ENCODE measurements at places on chromosomes 5 and 9.

DNA sequence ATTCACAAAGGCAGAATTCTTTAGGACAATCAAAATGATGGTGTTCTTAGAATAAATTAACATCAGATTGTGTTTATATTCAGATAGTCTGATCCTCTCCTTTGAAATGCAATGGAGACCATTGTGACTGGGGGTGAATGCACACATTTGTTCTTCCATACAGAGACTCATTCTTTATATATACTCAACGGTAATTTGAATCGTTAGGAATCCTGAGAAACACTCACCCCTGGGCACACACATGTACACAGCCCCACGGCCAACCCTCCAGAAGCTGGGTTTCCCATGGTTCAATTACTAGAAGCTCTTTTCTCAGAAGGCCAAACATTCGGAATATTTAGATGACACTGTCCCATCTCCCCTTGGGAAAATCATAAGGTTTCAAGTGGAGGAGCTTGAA is 57.5 kb upstream of the EPB41L4B start:
- no peak for DNase-seq

DNA sequence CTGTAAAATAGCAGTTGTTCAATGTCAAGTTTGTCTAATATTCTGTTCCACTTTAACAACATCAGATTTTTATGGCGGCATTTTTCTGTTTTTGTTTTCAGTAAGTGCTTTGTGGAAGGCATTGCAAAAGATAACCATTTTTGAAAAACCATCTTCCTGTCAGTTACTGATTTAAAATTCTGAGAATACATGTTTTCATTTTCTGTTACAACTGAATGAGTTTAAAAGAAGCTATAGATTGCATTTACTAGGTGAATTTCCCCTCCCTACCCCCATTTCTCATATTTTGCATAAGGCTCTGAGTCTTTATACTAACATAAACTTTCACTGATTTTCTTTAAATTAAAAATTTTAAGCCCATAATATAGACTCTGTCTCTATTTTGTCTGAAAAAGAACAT is 4.6 kb upstream of the ERAP2 start:
- no peak for DNase-seq

DNA sequence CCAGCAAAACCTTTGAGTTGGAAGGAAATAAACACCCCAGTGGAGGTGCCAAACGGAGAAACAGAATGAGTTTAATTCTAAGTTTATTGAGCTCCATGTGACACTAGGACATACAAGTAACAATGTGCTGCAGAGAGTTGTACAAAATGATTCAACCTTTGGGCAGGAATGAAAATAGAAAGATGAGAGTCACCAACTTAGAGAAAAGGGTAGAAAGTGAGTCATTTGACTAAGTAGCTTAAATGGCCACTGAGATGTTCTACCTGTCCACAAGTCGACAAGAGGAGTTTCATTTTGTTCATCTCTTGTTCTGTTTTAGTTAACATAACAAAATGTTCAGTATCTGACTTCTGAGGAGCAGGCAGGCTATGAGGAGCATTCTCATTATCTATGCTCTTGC is 284.7 kb downstream of the NR2F1-AS1 start:
- DNase-seq, result no peak

DNA sequence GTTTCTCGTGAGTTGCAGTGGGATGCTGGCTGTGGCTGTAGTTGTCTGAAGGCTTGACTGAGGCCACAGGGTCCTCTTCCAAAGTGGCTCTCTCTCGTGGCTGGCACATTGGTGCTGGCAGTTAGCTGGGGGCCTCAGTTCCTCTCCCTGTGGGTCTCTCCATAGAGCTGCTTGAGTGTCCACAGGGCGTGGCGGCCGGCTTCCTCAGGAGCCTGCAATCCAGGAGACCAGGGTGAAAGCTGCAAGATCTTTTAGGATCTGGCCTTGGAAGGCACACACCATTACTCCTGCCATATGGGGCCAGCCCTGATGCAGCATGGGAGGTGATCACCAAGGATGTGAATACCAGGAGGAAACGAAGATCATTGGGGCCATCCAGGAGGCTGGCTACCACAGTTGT is 41.1 kb downstream of the ANKRD33B start:
- no peak for DNase-seq

DNA sequence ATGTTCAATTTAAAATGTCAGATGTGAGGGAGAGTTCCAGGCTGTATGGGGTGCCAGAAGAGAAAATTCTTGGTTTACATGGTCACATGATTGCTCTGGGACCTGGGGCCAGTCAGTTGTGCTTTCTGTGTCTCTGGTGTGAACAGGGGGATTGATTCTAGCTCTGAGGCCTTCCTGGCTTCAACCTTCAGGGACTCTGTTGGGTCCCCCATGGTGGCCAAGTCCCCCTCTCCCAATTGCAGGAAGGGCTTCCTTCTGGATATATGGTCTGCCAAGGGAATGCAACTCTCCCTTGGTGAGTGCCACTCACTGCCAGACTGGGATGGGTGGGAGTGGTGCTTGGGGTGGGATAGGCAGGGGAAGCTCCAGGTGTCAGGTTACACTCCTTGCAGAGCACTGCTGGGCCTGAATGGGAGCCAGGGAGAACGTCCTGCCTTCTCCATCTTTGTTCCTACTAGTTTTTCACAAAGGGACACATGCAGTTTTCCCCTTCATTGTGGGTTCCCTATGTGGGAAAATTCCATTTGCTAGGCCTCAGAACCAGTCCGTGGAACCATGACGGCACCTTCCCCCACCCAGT is 153.2 kb downstream of the MELK start:
- no peak for DNase-seq

DNA sequence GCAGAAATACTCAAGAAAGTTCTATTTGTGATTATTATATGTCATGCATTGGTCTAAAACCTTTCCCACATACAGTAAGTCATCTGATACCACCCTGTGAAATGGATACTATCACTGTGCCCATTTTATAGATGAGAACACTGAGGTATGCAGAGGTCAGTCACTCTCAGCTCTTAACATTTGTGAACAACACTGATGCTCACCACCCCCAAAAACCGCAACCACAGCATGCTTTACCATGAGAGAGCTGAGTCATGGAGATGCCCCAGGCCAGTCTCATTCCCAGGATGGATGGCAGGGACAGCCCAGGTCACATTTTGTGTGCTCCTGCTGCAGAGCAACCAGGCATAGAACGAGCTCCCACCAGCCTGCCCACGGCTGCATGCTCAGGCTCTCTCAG is 53.5 kb upstream of the IRX1 start:
- no peak for DNase-seq

DNA sequence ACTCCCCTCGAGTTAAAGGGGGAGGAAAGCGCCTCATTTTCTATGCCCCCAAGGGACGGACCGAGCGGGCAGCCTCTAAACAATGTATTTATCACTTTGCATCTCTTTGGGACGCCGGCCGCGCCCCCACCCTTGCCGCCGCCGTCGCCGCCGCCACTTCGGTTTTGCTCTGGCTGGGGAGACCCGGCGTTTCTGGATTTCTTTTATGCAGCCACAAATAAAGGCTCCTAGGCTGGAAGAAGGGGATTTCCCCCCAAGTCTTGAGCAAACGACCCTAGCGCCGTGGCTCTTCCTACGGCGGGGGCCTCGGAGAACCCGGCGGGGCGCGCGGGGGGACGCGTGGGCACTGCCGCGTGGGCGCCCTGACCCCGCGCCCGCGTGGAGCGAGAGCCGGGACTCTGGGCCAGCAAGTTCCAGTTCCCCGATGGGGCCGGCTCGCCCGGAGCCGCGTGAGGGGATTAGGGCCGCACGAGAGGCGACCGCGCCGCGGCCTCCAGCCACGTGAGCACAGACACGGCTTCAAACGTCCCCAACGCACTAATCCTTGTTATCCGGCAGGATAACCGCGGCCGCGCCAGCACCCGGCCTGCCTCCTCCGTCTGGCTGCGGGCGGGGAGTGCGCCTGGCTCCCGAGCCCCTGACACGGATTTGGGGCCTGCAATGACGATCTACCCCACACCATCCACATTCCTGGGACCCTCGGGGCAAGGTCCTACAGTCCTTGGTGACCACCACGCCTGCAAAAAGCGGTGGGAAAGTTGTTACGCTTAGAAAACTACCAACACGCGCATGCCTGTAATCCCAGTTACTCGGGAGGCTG is 7.9 kb upstream of the NEUROG1 start:
- DNase-seq, result no peak

- no peak for DNase-seq
These were observed 17.0 kb downstream of the MSX2 start for GRCh38 chr5:174741352-174741751.

GRCh38 chr9:138021251-138022056 is 143.9 kb downstream of the CACNA1B start:
- no peak for DNase-seq

DNA sequence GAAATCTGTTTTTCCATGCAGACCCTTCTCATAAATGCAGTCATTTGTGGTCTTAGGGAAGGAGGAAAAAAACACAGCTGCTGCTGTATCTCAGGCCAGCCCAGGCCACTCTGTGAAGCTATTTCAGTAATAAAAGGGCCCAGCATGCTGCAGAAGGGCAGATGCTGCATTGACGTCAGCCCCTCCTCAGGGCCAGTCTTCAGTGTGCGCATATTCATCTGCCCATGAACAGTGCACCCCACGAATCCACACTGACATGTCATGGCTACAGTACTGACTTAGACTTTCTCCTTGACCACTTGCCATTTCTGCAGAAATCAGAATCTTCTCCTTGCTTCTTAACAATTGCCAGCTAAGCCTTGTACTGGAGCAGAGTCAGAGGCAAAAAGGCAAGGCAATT is 304.7 kb downstream of the GABRG2 start:
- DNase-seq, result no peak

GRCh38 chr9:79984429-79985067 is 412.8 kb downstream of the TLE4 start:
- DNase-seq, result no peak

DNA sequence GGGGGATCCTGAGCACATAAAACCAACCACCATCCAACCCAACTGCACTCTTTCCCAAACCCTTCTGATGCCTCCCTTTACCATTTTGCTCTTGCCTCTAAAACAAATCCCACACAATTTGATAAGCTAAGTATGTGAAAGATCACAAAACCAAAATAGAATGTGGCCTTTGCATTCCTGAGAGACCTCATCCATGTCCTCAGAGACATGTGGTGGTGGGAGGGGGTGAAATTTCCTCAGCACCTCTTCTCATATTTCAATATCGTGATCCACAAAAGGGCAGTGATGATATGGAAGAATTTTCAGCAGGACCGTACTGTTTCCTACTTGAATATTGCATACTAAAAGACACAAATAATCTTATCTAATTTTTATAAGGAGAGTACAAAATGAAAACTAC is 423.3 kb downstream of the TLE1 start:
- no peak for DNase-seq

GRCh38 chr9:128382261-128382660 is 11.1 kb downstream of the URM1 start:
- no peak for DNase-seq

DNA sequence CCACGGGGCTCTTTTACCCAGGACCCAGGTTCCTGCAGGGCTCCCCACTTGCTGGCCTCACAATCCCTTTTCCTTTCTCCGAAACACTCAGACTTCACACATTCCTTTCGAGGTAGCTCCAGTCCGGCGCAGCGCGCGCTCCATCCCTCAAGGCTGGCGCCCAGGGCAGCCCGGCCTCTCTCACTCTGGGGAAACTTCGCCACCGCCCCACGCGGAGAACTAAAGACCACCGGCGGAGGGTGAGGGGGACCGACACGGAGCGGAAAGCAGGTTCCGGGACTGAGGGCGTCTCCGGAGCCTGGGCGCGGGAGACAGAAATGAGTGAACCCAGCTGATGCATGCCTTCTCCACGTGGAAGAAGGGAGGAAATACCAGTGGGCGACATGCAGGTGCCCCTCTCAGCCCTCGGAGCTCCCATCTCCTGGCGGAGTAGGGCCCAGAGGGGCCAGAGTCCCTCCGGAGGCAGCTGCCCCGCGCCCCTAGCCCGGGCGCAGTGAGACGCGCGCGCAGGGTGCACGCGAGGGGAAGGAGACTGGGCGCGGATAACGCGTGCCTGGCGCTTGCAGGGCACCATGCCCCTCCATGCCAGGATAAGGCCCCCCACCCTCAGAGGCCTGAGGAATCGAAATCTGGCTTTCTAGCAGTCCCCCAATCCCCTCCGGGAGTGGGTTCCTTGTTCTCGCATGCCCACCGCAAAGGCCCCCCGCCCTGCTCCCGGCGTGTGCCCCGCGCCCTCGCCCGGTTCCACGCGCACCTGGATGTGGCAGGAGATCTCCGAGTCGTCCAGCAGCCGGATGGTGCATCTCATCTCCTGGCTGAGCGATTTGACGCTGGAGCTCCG is 650 bp downstream of the FRMD3 start:
- DNase-seq, result no peak

DNA sequence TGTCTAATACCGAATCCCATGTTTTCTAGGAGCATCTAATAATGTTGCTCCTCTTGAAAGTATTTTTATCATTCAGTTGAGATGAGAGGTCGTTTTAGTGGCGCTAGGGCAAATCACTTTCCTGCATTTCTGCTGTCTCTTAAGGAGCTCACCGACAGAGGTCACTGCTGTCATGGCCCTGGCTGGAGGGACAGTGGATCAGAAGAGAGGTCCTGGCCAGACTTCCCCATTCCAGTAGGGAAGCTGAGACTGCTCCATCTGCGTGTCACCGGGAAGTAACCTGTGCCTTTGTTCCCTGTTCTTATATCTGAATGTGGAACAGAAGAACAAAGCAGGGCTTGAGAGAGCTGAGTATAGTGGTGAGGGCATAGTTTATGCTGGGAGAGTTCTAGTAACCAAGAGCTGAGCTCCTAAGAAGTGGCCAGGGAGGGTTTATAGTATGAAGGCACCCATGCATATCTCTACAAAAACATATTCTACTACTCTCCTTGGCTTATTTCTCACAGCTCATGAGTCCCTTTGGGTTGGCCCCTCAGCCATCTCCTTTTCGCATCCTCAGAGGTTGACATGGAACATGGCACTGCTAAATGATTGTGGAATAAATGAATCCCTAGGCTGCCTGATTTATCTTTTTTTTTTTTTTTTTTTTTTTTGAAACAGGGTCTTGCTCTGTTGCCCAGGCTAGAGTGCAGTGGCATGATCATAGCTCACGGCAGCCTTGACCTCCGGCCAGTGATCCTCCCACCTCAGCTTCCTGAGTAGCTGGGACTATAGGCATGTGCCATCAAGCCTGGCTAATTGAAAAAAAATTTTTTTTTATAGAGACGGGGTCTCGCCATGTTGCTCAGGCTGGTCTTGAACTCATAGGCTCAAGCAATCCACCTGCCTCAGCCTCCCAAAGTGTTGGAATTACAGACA is 27.2 kb downstream of the ATP6V0E1 start:
- no peak for DNase-seq

GRCh38 chr5:170112876-170113521 is 7.3 kb downstream of the FOXI1 start:
- DNase-seq, result no peak

- DNase-seq, result no peak
These were observed 86.0 kb downstream of the GCNT4 start for GRCh38 chr5:74966141-74967026.

- DNase-seq, result no peak
These were observed 58.7 kb upstream of the NFIB start for GRCh38 chr9:14372437-14373335.

All from T-helper 17 cell (primary cell).